Suprapubic skin (tissue), 4 donors: ENCODE measurements at places on chromosomes 7 and 10. TPM values are rescaled to one million over a fixed set of nuclear protein-coding genes. Genes with fewer than 3 reads are reported as not detected.
A peak's percentile ranks its signal among the peaks of the same experiment; 100 is the strongest.

DNA sequence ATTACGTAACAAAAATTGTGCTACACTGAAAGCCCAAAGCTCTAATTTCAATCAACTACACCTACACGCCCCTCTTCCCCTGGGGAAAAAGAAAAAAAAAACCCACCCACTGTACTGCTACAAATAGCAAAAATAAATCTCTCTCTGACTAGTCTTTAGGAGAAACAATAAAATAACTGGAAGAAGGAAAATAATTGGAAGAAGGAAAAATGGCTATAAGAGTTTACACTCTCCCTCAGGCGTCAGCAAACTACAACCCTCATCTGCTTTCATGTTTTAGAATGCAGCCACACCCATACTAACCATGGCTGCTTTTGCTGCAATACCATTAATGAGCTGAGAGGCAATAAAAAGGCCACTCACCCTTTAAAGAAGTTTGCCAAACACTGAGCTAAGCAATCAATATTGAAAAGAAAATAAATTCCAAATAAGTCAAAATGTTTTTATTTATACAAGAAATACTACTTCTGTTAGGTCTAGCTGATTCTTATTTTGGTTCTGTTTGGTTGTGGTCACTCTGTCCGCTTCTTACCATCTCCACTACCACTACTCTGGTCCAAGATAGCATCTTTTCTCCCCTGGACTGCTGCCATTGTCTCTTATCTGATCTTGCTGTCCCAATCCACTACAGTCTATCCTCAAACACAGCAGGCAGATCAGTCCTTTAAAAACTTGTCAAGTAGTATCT, 3.8 kb downstream of the MINDY3 start:
- no peaks in the 10 kb centered on the region for H3K27me3 ChIP-seq
- no peak overlapping the region for H3K27ac ChIP-seq
- peaks cover 44% of the 10 kb centered on the region for H3K4me1 ChIP-seq

GRCh38 chr7:39005036-39005435, 27.3 kb downstream of the POU6F2 start:
- no peak for DNase-seq
- H3K36me3 ChIP-seq, result no peaks in the 10 kb centered on the region
- H3K4me1 ChIP-seq, result no peaks in the 10 kb centered on the region
- no peak overlapping the region for H3K4me3 ChIP-seq

GRCh38 chr7:28977881-28978280, 19.8 kb upstream of the TRIL start:
- no peak for DNase-seq
- H3K36me3 ChIP-seq, result no peaks in the 10 kb centered on the region
- H3K4me1 ChIP-seq, result peaks cover 9% of the 10 kb centered on the region
- no peak overlapping the region for H3K4me3 ChIP-seq
- H3K27me3 ChIP-seq, result no peaks in the 10 kb centered on the region

DNA sequence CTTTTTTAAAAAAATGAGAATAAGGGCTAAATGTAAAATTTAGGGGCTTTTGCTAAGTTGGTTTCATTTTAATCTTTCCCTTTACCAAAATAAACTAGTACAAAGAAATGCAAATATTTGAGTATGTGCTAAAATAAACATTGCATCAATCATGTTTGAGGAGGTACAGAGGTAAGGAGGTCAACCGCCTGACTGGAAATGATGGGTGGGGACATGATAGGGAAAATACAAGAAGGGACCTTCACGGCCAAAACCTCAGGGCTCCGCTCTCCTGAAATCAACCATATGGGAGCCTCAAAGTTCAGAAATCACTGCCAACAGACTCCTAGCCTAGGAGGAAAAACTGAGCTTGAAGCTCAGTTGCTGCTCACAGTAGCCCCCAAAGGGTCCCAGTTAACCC, 207.6 kb downstream of the AHR start:
- no peaks in the 10 kb centered on the region for H3K36me3 ChIP-seq
- no peak for DNase-seq
- H3K4me1 ChIP-seq, result no peaks in the 10 kb centered on the region
- H3K4me3 ChIP-seq, result no peak overlapping the region
- no peak overlapping the region for H3K27ac ChIP-seq

GRCh38 chr7:145263886-145264285, 428.0 kb upstream of the TPK1 start:
- H3K27me3 ChIP-seq, result no peaks in the 10 kb centered on the region
- DNase-seq, result no peak
- no peaks in the 10 kb centered on the region for H3K36me3 ChIP-seq

DNA sequence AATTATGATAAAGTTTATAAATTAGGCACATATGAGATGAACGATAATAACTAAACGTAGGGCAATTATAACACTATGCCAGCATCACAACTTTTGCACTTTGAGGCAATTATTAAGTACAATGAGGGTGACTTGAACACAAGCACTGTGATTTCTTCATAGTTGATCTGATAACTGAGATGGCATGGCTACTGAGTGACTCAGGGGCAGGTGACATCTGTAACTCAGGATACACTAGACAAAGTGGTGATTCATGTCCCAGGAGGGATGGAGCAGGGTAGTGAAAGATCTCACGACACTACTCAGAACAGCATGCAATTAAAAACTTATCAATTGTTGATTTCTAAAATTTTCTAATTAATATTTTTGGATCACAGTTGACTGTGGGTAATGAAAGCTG, 98.3 kb upstream of the ARHGAP21 start:
- DNase-seq, result no peak
- H3K27ac ChIP-seq, result no peak overlapping the region
- H3K36me3 ChIP-seq, result no peaks in the 10 kb centered on the region
- H3K4me3 ChIP-seq, result no peak overlapping the region

DNA sequence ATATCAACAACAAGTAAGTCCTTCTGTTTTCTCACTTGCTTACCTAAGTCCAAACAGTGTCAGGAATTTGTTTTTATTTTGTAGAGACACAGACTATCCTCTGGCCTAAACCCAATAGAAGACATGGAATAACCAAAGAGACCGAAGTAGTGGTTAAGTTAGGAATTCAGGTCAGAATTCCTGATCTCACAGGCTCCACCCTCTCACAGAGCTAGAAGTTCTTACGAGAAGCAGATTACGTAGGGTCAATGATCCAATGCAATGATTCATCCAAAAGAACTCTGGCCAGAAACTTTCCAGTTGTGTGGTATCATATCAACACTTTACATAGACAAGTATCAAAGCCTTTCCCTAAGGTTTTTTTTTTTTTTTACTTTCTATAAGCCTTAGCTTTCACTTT, 73.8 kb downstream of the IQUB start:
- H3K4me3 ChIP-seq, result no peak overlapping the region
- DNase-seq, result no peak
- no peak overlapping the region for H3K27ac ChIP-seq
- H3K27me3 ChIP-seq, result no peaks in the 10 kb centered on the region

DNA sequence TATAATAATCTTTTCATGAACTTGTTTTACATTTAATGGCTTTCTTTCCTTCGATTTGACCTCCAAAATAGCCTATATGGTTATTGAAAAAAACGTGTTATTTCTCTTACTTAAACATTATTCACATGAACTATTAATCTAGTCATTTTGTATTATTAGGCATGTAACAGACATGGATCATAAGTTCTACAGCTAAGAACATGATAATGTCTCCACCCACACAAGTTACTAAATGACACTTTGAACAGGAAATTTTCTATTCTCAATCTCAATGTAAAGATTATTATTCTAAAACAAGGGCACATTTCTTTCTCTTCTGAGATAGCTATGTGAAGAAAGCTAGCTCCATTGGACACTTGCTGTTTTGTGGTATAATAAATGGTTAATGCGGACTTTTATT, 10.0 kb downstream of the LAMB4 start:
- peaks cover 7% of the 10 kb centered on the region for H3K4me1 ChIP-seq
- H3K4me3 ChIP-seq, result no peak overlapping the region
- no peaks in the 10 kb centered on the region for H3K27me3 ChIP-seq
- peak overlapping the region; percentile 52 for H3K27ac ChIP-seq

The CPEB3 gene
- 7.8 TPM for total RNA-seq

GRCh38 chr10:22570733-22571430, 143.5 kb downstream of the PIP4K2A start:
- peaks cover 18% of the 10 kb centered on the region for H3K36me3 ChIP-seq
- no peaks in the 10 kb centered on the region for H3K4me1 ChIP-seq
- H3K27ac ChIP-seq, result no peak overlapping the region
- H3K27me3 ChIP-seq, result no peaks in the 10 kb centered on the region
- DNase-seq, result no peak

- peaks cover 5% of the 10 kb centered on the region for H3K4me1 ChIP-seq
- no peak overlapping the region for H3K27ac ChIP-seq
- H3K27me3 ChIP-seq, result no peaks in the 10 kb centered on the region
- H3K36me3 ChIP-seq, result peaks cover 4% of the 10 kb centered on the region
These were observed 84.7 kb downstream of the MMRN2 start for GRCh38 chr10:86872757-86873156.

The STAMBPL1 gene
- 13.3 TPM for total RNA-seq

The LRIT1 gene
- not detected for total RNA-seq

- peak overlapping the region; percentile 11 for H3K4me3 ChIP-seq
- H3K27me3 ChIP-seq, result no peaks in the 10 kb centered on the region
- DNase-seq, result peak; percentile 89
- H3K36me3 ChIP-seq, result no peaks in the 10 kb centered on the region
- peak overlapping the region; percentile 89 for H3K27ac ChIP-seq
These were observed 52.5 kb downstream of the PROSER2 start for GRCh38 chr10:11875494-11876281.

DNA sequence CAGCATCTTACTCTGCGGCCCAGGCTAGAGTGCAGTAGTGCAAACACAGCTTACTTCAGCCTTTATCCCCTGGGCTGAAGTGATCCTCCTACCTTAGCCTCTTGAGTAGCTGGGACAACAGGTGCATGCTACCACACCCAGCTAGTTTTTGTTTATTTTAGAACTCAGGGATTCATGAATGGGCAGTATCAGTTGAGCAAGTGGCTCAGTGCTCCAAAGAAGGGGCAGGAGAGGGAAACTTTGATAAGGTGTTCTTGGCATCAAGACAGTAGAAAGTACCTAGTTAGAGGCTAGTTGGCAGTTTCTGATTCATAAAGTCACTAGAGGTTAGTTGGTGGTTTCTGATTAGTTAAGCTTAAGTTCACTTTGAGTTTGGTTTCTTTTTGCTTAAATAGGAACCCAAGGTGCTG, 18.4 kb downstream of the TRIM24 start:
- H3K27me3 ChIP-seq, result no peaks in the 10 kb centered on the region
- no peaks in the 10 kb centered on the region for H3K4me1 ChIP-seq
- no peak overlapping the region for H3K4me3 ChIP-seq
- H3K36me3 ChIP-seq, result no peaks in the 10 kb centered on the region
- DNase-seq, result no peak

GRCh38 chr10:112977426-112977898, 27.4 kb downstream of the TCF7L2 start:
- H3K4me1 ChIP-seq, result no peaks in the 10 kb centered on the region
- no peak for DNase-seq
- no peak overlapping the region for H3K27ac ChIP-seq
- H3K27me3 ChIP-seq, result no peaks in the 10 kb centered on the region

The HPSE2 gene
- total RNA-seq, result 0.95 TPM

The NUPR2 gene
- total RNA-seq, result not detected
